ENCODE measurements at places on chromosomes 13 and 19. TPM values are rescaled to one million over a fixed set of nuclear protein-coding genes. Genes with fewer than 3 reads are reported as not detected.
A peak's percentile ranks its signal among the peaks of the same experiment; 100 is the strongest.

The ERFL gene
- polyA plus RNA-seq, result not detected

The LIN37 gene
- polyA plus RNA-seq, result 17.6 TPM

The ZNF571 gene
- 1.5 TPM for polyA plus RNA-seq

The NLRP9 gene
- not detected for polyA plus RNA-seq

DNA sequence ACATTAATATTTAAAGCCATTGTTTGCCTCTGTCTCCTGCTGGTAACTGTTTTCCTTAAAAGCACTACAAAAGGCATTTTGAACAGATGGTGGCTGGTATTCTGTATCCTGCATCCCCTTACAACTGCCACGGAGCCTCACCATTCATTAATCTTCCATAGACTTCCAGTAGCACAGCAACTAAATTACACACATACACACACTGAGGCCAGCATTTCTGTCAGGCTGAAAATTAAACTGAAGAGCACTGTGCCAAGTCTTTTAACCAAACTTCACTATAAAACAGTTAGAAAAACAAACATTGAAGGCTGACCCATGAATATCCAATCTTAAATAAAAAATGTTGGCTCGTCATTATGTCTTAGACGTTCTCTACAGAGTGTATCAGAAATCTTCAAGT lies 697.8 kb downstream of the DACH1 start:
- no peak for DNase-seq

- DNase-seq, result no peak
These were observed 6.2 kb downstream of the MRPS31 start for GRCh38 chr13:40764587-40765403.

DNA sequence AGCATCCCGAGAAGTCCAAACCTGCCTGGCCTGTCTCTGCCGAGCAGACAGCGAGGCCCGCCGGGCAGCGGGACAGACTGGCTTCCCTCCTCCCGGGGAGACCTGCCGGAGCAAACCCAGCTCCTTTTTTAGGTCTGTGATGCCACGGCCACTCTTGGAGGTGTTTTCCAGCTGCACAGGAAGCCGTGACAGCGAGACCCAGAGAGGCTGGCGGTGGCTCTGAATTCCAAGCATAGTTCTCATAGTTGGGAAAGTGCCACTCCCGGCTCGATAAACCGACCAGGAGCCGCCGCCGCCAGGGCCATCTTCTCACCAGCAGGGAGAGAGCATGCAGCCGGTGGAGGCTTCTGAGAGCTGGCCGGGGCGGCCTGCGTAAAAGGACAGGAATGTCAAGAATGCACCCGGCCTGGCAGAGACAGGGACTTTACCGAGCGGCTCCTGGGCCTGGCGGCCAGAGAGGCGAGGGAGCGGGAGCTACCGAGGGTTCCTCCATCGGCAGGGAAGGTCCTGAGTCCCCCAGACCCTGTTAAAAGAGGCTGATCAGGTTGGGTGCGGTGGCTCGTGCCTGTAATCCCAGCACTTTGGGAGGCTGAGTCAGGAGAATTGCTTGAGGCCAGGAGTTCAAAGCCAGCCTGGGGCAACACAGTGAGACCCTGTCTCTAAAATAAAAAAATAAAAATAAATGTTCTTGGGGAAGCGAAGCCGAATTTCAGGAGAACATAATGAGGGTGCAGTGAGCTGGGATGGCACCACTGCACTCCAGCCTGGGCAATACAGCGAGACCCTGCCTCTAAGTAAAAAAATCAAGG lies 64.9 kb downstream of the GADD45B start:
- peak; percentile 96 for DNase-seq

GRCh38 chr13:110976785-110977184 lies 61.9 kb upstream of the ANKRD10 start:
- no peak for DNase-seq

DNA sequence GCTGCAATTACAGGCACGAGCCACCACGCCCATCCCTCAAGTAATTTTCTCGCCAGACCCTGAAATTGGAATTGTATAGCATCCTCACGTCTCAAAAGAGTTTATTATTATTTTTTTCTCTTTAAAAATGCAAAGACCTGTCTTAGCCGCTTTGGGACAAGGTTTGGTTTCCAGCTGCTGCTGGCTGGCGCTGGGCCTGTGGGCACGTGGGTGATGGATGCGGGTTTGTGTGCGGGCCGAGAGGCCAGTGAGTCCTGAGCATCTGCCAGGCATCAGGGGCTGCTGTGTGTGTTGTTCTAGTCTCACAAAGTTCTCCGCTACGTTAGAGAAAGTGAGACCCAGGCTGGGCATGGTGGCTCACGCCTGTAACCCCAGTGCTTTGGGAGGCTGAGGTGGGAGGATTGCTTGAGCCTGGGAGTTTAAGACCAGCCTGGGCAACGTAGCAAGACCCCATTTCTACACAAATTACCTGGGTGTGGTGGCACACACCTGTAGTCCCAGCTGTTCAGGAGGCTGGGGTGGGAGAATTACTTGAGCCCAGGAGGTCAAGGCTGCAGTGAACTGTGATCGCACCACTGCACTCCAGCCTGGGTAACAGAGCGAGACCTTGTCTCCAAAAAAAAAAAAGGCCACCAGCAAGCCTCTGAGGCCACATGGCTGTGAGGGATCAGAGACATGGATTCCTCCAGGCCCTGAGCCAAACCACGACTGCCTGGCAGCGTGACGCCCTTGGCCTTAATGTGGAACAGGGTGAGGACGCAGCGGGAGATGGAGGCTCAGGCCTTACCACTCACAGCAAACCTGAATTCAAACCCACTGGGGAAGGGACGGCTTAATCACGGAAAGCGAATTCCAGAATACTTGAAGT lies 4.7 kb upstream of the TMPRSS9 start:
- DNase-seq, result no peak
